ENCODE measurements at places on chromosomes 3 and 15.

DNA sequence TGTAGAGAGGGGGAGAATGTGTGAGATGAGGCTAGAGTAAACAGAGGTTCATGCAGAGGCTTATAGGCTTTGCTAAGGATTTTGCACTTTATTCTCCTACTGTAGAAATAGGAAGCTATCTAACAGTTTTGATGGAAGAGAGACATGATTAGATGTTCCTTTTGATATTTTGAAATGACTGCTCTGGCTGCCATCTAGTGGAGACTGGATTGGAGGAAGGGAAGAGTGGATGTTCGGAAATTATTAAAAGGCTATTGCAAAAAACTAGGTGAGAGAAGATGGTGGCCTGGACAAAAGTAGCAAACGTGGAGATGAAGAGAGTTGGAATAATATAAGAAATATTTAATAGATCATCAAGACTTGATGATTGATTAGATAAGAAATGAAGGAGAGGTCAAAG is 42.2 kb downstream of the SYN2 start:
- no peak for DNase-seq

DNA sequence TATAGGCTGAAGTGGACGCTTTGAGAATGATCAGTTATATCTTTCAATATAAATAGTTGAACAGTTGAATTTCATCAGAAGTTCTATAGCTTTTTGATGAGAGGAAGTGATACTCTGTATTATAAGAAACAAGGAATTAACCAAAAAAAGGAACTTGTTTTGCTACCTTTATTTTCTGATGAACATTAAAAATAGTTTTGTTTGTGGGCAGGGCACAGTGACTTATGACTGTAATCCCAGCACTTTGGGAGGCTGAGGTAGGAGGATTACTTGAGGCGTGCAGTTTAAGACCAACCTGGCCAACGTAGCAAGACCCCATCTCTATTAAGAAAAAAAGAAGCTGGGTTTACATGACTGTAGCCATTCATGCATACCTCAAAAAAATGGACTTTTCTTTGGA is 16.7 kb downstream of the BLOC1S6 start:
- DNase-seq, result no peak

DNA sequence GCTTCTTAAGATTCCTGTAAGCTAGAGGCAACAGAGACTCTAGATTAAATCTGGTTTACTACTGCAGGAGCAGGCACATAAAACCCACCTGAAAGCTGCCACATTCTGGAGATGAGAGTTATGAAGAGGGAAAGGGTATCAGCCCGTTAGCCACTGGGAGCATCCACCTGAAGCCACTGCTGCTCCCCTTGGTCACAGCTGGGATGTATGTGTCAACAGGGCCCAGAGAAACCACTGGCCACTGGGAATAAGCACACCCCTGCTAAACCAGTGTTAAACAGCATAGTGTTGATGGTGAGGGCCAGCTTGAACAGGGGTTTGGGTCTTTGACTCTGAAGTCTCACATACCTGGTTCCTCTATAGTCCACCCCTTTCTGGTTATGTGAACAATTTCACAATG is 10.9 kb downstream of the SLCO2A1 start:
- no peak for DNase-seq

DNA sequence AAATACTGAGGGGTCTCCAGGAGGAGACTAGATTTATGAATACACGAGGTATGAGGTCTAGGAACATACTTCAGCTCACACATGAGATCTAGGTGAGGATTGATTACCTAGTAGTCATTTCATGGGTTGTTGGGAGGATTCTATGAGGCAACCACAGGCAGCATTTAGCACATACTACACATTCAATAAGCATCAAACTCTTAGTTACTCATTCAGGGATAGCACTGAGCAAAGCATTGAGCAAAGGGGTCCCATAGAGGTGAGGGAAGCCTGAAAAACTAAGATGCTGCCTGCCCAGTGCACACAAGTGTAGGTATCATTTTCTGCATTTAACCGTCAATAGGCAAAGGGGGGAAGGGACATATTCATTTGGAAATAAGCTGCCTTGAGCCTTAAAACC is 4.5 kb downstream of the CCR5 start:
- DNase-seq, result no peak

DNA sequence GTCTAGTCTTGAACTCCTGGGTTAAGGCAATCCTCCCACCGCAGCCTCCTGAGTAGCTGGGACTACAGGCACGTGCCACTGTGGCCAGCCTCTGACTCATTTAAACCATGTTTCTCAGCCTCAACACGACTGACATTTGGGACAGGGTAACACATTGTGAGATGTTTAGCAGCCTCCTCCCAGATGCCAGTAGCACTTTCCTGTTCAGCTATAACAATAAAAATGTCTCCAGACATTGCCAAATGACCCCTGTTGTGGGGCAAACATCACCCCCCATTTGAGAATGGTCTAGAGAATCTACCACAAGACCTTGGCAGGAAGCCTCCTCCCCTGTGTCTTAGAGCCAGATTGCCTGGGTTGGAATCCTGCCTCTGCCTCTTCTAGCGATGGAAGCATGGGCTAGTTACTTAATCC is 8.4 kb downstream of the TMEM40 start:
- DNase-seq, result no peak

DNA sequence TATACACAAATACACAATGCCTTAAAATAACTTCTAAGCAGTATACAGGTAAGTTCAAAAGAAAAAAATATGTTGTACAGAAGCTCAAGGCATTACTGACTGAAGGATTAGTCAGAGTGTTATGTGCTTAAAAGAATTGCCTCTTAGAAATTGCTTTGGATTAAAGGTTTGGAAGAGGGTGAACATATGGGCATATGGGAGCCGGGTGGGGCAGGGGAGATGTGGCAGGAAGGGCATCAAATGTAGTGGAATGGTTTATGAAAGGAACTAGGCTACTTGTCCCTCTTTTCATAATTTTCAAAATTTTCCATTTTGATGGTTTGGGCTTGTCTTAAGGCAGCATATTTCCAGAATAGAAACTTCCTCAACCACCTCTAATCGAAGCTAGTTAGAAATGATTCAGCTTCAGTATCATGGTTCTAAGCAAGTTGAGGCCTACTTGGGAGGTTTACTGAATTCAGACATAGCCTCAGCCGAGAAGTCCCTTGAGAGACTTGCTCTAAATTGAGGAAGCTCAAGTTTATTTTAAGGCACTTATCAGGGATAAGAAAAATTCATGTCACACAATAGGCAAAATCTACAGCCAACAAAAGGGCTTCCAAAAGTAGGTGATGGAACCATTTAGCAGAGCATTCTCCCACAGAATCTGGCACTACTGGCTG is 10.1 kb upstream of the GOLGB1 start:
- no peak for DNase-seq

- DNase-seq, result no peak
Measured at GRCh38 chr3:14242490-14243311, 64.1 kb downstream of the LSM3 start.

DNA sequence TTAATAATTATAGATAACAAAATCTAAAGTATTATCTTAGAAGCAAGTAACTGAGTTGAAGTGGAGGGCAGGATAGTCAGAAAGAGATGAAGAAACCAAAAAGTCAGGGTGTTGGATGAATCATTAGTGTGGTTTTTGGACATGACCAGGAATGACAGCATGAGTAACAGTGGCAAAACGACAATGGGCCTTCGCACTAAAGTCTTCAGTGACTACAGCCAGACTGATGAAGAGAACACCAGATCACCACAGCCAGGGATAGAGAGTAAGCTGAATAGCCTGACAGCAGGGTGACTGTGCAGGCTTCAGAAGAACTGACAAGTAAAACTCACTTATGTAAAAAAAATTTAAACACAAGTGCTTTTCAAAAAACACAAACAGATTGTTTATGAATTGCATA is 96.0 kb upstream of the MELTF start:
- no peak for DNase-seq

DNA sequence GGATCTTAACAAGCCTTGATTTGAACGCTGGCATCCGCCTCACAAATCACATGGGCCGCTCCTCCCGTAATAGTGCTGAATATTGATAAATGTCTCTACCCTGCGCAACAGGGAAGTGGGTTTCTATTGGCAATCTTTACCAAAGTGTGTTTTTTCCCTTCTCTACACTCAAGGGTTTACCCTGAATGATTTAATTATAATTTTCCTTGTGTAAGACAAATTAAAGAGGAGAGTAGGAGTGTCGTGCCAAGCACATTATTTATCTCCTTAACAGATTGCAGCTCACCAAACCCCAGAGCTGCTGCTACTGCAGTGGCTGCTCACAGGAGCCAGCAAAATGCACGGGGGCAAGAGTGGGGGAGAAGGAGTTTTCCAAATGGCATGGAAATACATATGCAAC is 545.8 kb downstream of the FOXP1 start:
- DNase-seq, result no peak

DNA sequence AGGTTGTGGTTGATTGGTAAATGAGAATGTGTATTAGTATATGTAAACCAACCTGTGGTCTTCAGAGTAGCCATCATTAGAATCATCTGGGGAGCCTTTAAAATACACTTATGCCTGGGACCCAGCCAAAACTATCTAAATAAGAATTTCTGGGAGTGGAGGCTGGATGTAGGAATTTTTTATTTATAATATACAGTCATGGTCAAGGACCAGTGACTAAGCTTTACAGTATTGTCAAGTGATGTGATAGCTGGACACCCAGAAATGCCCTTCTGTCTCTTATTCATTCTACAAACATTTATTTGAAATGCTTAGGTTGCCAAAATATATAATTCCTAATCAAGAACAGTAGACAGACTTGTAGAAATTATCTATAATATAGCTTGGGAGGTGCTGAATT is 132.2 kb downstream of the MBNL1 start:
- DNase-seq, result no peak

DNA sequence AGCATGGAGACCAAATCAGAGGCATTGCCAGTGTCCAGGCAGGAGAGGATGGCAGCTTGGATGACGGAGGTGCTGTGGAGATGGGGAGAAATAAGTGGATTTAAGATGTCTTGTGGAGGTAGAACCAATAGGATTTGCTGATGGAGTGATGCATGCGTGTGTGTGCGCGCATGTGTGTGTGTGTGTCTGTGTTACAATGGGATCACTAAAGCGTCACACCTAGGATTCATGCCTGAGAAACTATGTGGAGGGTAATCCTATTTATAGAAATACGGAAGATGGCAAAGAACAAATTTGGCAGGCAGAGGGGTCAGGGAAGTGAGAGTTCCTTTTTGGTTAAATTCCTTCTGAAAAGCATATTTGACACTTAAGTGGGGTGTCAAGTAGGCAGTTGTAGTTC is 64.8 kb upstream of the ARL8B start:
- no peak for DNase-seq

GRCh38 chr3:52836471-52836845 is 1.6 kb upstream of the MUSTN1 start:
- DNase-seq, result no peak

DNA sequence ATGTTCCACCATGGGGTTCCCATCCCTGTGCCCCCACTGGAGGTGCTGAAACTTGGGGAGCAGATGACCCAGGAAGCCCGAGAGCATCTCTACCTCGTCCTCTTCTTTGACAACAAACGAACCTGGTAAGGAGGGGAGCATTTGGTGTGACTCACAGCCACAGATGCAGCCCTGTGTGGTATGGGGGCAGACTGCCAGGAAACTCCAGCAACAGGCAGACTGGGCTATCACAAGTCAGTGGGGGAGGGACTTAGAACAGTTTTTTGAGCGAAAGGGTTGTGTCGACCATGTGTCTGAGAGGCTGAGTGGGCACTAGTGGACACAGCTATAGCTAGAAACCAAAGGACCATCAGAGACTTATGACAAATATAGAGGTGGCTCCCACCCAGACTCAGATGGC is 3.4 kb upstream of the OGG1 start:
- DNase-seq, result no peak

DNA sequence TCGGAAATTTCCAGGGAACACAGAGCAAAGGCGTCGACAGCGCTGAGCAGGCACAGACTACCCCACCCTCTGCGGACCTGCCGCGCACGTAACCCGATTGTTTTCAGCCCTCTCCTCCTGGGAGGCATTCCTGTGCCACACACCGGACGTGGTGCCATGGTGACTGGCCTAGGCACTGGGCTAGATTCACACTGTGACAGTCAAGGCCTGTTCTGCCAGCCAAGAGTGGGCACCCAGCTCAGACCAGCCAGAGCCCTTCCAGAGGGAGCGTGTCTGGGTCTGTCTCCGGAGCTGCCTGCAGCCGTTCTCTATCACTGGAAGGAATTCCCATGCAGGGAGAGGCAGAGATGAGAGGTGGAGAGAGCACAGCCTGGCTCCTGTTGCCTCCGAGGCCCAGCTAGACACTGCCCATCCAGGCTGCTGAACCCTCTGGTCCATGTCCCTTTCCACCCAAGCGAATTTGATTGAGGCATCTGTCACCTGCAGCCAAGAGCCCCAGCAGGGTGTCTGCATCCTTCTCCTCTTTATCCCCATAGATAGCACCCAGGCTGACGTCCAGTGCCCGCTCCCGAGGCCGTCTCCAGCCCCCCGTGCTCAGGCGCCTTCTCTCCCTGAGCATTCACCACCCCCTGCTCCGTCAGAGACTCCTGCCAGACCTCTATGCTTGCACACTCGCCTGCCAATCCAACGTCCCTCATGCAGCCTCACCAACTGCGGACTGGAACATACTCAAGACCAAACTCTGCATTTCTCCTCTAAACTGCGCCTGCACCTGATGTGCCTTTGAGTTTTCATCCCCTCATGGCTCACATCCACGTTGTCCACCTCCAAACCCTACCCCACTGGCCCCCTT is 267.5 kb downstream of the OCA2 start:
- no peak for DNase-seq

GRCh38 chr15:44130778-44131177 is 64.3 kb downstream of the FRMD5 start:
- no peak for DNase-seq

DNA sequence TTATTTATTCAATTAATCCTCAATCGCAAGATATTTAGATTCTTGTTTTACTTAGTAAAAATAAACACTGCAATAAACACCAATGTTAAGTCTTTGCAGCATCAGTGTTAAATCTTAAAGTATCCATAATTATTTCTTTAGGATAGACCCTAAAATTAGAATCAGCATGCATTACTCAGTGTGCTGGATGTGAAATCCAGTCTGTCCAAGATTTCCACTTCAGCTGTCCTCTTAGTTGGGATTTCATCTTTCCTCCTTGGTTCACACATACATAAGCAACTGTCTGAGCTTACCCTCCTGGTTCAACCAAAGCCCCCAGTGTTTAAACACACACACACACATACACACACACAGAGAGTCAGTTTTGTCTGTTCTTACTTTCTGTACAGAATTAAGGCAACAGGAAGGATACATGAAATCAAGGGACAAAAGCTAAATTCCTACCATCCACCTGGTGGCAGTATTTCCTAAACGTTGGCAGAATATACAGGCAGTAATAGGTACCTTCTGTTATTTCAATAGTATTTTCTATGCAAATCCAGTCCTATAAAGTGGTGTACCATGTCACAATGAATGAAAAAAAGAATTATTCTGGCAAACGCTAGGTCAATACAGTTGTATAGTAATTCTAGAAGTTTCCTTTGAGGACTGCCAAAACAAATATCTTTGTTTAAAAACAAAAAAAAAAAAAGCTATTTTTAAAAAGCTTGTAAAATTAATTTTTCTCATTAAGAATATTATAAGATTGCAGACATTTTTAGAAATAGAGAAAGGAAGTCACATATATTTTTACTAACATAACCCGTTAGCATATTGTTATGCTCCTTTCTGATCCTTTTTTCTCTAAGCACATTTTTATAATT is 27.3 kb upstream of the DMXL2 start:
- DNase-seq, result no peak

All from left renal cortex interstitium (tissue), 4 donors.